Fibroblast of lung (primary cell): ENCODE measurements at places on chromosomes 12 and 14. TPM values are rescaled to one million over a fixed set of nuclear protein-coding genes. Genes with fewer than 3 reads are reported as not detected.

The BTBD6 gene
- 39.5 and 49.9 TPM in 2 replicates for total RNA-seq

The KLRF1 gene
- total RNA-seq, result not detected in 2 replicates

The HEBP1 gene
- total RNA-seq, result 23.6 and 33.7 TPM in 2 replicates

The PLXNC1 gene
- total RNA-seq, result 49.6 and 86.9 TPM in 2 replicates

The PDE3A gene
- total RNA-seq, result 0.17 and 0.26 TPM in 2 replicates

The DIO2 gene
- total RNA-seq, result 0.77 and 3.3 TPM in 2 replicates

The LHX5 gene
- not detected in 2 replicates for total RNA-seq

The PPFIA2 gene
- 0.26 and 2.1 TPM in 2 replicates for total RNA-seq
